ENCODE measurements at places on chromosomes 12 and 14. TPM values are rescaled to one million over a fixed set of nuclear protein-coding genes. Genes with fewer than 3 reads are reported as not detected.

GALNT9 gene
- total RNA-seq, result not detected

DNA sequence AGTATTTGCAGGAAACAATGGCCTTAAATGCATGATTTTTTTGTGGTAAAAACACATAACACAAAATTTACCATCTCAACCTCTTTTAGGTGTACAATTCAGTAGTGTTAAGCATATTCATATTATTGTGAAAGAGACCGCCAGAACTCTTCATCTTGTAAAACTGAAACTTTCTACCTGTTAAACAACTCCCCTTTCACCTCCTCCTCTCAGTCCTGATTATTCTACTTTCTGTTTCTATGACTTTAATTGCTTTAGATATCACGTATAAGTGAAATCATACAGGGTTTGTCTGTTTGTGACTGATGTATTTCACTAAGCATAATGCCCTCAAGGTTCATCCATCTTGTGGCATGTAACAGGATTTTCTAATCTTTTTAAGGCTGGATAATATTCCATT, 353.4 kb downstream of the ADAMTS20 start:
- no peak for DNase-seq

GPR132 gene
- 3.1 TPM for total RNA-seq

DNA sequence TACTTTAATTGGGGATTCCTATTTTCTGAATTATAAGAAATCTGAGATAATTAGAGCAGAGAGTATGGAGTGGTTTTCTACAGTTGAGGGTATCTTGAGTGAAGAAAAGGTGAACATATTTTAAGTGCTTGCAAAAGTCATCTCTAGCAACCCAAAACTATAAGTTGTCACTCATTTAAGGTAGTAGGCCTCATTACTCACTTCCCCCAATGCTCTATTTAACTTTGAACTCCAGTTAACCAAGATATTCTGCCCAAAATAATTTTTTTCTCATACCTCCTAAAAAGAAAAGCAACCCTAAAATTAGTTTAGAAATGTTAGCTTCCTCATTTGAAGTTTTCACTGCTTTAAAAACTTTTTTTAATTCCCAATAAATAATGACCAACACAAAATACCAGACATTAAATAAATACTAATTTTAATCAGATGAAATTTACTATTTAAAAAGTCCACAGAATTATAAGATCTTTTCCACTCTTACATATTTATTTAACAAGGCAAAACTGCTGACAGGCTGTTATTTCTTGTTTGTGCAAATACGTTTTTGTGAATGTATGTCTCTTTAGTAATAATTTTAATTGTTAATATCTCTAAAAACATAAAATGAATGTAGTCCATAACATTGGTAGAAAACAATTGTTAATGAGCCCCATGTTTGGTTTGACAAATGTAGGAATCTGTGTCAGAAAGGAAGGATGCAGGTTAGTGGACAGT, 47.8 kb downstream of the VRK1 start:
- DNase-seq, result no peak

- DNase-seq, result no peak
Observed at GRCh38 chr14:54177641-54178621, 218.9 kb upstream of the CDKN3 start.
